NCI-H1436 treated with DMSO at 0.1 percent for 48 hours (cell line): ENCODE measurements at places on chromosomes 6 and 20.
A peak's percentile ranks its signal among the peaks of the same experiment; 100 is the strongest.

DNA sequence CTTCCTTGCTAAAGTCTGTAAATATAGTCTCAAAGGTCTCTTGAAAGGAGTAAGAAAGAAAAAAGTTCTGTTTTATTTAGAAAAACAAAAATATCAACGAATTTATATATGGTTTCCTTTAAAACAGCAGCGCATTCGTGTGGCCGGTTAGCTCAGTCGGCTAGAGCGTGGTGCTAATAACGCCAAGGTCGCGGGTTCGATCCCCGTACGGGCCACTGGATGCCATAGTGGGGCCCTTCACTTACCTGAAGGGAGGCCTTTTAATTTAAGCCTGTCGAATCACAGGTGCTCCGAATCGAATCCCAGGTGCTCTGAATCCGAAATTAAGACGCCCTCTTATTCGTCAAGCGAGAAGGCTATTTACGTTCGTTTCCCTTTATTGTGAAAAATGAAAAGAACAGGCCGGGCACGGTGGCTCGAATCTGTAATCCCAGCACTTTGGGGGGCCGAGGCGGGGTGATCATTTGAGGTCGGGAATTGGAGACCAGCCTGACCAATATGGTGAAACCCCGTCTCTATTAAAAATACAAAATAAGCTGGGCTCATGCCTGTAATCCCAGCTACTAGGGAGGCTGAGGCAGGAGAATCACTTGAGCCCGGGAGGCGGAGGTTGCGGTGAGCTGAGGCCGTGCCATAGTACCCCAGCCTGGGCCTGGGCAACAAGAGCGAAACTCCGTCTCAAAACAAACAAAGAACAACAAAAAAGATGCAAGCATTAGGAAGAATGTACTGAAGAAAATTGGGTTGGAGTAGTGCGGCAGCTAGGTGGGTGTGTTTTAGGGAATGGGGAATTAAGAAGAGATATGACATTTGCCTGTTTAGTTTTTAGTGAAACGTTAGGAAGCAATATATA lies 195.8 kb upstream of the ZNF184 start:
- no peak for DNase-seq

GRCh38 chr20:38776363-38776762 lies 28.1 kb downstream of the ACTR5 start:
- DNase-seq, result no peak

- no peak for DNase-seq
These were observed 27.3 kb downstream of the FAM229B start for GRCh38 chr6:112114577-112115223.

DNA sequence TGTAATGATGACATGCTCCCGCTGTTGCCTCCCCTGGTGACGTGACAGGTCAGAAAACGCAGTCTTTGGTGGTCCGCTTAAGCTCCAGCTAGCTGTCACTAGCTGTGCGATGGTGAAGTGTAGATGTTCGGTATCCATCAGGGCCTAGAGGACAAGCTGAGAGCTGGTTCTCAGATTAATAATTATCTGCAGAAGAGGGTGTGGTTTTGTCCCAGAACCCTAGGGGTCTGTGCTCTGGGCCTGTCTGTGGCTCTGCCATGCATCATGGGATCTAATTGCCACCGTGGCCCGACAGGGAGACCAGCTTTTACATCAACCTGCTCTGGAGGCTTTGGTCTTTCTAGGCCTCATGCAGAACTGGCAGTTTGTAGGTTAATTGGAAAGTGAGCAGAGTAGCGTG lies 34.1 kb downstream of the ERMARD start:
- no peak for DNase-seq

- no peak for DNase-seq
These were observed 443 bp downstream of the RMND1 start for GRCh38 chr6:151451417-151451949.

- DNase-seq, result no peak
These were observed 147.1 kb downstream of the LRFN2 start for GRCh38 chr6:40440053-40440452.

DNA sequence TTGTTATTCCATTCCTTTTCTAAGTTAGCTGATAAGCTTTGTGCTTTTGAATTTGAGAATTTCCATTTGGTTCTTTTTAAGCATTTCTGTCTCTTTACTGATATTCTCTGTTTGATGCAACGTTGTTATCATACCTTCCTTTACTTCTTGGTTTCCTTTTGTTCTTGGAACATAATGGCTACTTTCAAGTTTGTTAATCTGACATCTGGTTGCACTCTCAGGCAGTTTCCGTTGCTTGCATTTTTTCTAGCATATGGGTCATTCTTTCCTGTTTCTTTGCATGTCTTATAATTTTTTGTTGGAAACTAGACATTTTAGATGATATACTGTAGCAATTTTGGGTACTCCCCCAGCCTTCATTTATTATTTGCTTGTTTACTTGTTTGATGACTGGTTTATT lies 12.5 kb downstream of the CDC5L start:
- DNase-seq, result no peak

DNA sequence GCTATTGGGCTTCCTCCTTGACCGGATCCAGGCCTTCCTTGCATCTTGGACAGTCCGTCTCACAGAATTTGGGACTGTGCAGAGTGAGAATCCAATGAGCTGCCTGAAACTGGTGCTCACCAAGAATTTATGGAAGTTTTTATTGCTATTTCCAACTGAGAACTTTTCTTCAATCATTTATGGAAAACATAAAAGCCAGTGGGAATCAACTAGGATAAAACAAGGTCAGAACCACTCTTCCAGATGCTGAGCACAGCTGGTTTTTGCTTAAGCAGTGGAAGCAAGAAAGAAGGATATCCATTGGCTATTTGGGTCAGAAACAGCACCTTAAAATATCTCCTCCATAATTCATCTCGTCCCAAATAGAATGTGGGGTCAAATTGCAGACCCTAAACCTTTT lies 74.2 kb downstream of the CD83 start:
- DNase-seq, result no peak

GRCh38 chr20:35370751-35371150 lies 41.0 kb downstream of the UQCC1 start:
- no peak for DNase-seq

- peak; percentile 64 for DNase-seq
These were observed 144.7 kb upstream of the ZNF217 start for GRCh38 chr20:53738039-53738944.

- no peak for DNase-seq
These were observed 287.0 kb upstream of the RIMS1 start for GRCh38 chr6:71599359-71599758.

GRCh38 chr6:83600459-83600858 lies 88.1 kb downstream of the PRSS35 start:
- DNase-seq, result no peak

- DNase-seq, result no peak
These were observed 195.6 kb downstream of the HDGFL1 start for GRCh38 chr6:22765015-22765414.

- DNase-seq, result no peak
These were observed 437.1 kb downstream of the UTRN start for GRCh38 chr6:144722154-144722737.

DNA sequence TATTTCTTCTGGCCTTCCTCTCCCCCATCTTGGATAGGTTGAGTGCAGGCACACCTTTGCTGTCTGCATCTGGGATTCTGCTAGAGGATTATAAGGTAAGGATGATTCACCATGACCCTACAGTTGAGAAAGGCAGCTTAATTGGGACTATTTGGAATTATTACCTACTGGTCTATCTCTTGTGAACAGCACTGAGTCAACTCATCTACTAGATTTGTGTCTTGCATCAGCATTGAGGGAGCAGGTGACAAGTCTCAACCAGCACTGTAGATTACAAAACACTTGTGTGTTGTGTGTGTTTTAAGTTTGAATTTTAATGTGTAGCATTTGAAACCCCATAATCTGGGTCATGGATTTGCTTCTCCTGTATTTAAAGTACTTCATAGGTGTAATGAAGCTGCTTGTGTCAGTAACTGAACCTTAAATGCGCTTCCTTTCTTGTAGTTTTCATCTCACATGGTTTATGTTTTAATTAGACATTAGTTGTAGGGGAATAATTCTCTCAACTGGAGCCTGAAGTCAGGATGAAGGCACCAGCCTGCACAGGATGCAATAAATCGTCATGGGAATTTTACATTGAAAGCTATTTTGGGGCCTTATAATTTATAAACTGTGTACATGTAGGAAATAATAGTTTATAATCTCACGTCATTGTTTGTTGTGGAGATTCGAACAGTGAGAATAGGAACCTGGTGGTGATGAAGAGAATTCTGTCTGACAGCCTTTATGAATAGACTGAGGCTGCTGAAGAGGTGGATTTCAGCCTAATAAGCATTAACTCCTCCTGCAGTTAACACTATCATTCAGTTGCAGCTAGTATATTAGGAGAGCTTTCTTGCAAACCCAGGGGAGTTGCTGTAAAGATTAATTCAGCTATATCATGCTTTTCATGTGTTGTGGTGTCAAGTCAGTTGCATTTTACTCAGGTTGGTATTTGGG lies 125.1 kb downstream of the JARID2 start:
- no peak for DNase-seq

DNA sequence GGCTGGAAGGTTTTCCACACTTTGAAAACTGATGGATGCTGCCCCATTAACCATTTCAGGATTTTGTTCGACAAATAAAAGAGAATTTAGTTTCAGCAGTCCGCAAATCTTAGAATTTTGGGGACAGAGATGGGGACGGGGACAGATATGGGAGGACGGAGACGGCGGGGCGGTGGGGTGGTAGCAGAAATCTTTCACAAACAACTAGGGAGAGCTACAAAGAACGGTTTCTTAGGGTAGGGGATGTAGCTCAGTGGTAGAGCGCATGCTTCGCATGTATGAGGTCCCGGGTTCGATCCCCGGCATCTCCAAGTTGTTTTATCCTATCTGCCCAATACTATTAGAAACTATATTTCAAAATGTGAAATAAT lies 15.1 kb downstream of the HMGN4 start:
- peak; percentile 48 for DNase-seq

DNA sequence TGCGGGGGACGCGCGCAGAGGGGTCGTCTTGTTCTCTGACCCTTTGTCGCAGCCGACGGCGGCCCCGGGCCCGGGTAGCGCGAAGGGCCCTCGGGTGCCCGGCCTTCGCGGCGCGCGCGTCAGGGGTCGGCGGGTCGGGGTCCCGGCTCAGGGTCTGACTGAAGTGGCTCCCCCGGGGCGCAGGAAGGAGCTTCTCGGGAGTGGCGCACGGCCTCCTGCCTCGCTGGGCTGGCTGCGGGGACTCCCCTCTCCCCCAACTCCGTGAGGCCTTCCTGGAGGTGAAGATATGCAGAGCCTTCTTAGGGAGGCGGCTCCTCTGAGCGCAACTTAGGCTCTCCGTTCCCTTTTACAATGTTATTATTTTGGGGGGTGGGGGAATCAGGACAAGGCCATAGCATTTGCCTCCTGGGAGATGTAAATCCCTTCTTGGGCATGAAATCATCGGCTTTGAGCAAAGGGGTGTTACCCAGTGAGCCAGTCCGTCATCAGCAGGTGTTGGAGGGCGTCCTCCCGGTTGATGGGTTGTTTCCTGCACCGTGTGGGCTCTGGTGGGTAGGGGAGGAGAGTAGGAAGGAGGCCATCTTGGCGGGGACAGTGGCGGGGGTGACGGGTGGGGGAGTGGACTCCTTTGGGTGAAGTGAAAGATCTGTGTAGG lies 523 bp downstream of the CDS2 start:
- DNase-seq, result no peak

DNA sequence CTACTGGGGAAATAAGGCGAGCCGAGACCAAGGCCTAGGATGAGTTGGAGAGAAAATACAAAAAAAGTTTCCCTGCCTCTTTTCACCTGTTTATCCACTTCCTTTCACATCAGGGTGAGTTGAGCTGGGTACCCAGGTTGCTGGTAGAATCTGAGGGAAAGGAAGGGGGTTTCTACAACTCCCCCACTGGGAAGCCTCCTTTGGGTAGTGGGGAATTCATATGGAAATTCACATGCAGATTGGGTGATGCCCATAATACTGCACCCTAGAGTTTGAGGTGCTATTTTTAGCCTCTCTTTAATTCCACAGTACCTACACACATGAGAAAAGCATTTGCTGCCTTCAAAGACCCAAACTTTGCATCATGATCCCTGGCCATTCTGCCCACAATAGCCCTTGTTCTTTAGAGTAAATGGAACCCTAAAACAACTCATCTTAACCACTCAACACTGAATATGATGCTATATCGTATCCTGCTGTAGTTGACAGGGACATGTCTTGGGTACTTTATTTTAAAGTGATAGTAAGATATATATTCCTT lies 2.7 kb downstream of the OSTM1 start:
- DNase-seq, result no peak

DNA sequence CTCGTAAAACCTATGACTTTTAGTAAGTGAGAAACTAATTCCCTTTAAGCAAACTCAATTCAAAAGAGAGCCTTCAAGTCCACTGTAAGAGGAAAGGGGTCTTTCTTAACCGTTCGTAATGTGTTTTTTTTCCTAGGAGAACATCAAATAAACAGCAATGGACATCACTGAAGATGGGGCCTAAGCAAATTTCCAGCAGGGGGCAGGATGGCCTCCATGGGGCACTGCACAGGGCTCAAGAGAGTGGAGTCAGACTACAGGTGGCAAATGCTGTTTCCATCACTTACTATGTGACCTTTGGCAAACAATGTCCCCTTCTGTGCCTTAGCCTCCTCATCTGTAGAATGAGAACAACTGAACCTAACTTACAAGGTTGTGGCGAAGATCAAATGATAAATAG lies 88.7 kb downstream of the ARHGAP18 start:
- DNase-seq, result no peak

GRCh38 chr6:118864341-118865099 lies 29.4 kb upstream of the ASF1A start:
- DNase-seq, result no peak

GRCh38 chr6:105300090-105300489 lies 102.8 kb downstream of the PREP start:
- no peak for DNase-seq

- no peak for DNase-seq
These were observed 2.3 kb downstream of the E2F3 start for GRCh38 chr6:20403766-20404640.

DNA sequence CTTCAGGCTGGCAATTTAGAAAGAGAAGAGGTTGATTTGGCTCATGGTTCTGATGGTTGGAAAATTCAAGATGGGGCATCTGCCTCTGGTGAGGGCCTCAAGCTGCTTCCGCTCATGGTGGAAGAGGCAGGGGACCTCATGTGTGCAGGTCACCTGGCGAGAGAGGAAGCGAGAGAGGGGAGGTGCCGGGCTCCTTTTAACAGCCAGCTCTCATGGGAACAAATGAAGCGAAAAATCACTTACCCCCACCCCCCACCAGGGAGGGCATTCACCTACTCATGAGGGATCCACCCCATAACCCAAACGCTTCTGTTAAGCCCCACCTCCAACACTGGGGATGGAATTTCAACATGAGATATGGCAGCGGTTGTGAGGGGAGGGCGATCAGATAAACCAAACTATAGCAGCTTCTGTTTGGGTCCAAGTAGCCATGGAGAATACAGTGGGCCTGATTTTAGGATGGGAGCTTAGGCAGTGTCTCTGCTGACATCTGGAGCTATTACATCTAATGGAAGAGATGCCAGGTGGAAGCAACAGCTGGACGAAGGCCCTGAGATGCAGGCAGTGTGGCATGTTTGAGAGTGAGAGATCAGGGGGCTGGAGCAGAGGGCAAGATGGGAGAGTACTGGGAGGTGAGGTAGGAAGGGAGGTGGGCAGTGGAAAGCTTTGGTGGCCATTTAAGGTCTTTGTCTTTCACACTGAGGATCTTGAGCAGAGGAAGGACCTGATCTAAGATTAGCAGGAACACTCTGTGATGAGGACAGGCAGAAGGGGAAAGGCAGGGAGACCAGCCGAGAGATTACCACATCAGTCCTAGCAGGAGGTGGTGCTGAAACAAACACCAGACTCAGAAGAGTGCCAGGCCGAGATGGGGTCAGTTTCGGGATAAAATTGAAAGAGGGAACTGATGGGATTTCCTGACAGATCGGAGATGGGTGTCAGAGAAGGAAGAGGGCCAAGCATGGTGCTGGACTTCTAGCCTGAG lies 161.8 kb downstream of the NFATC2 start:
- no peak for DNase-seq
